ENCODE measurements at places on chromosomes 7 and 10. TPM values are rescaled to one million over a fixed set of nuclear protein-coding genes. Genes with fewer than 3 reads are reported as not detected.

NPSR1 gene
- not detected for total RNA-seq

PKD2L1 gene
- 0.23 TPM for total RNA-seq

ASB10 gene
- total RNA-seq: not detected

OGA gene
- total RNA-seq: 156 TPM

C10orf105 gene
- total RNA-seq: 0.55 TPM

UBE2D4 gene
- total RNA-seq: 6.7 TPM

PLCE1 gene
- total RNA-seq: not detected

HOXA6 gene
- not detected for total RNA-seq

HOGA1 gene
- not detected for total RNA-seq

FAM237B gene
- not detected for total RNA-seq

All from activated naive CD4-positive, alpha-beta T cell treated with anti-CD3 and anti-CD28 coated beads, Interleukin-2, amount 10 ng/mL, durations not matched to agents 5 hours and 36 hours (primary cell).